ENCODE measurements at places on chromosomes 7 and 10.
A peak's percentile ranks its signal among the peaks of the same experiment; 100 is the strongest.

GRCh38 chr10:118264838-118265470, 77.2 kb downstream of the FAM204A start:
- no peak for DNase-seq

DNA sequence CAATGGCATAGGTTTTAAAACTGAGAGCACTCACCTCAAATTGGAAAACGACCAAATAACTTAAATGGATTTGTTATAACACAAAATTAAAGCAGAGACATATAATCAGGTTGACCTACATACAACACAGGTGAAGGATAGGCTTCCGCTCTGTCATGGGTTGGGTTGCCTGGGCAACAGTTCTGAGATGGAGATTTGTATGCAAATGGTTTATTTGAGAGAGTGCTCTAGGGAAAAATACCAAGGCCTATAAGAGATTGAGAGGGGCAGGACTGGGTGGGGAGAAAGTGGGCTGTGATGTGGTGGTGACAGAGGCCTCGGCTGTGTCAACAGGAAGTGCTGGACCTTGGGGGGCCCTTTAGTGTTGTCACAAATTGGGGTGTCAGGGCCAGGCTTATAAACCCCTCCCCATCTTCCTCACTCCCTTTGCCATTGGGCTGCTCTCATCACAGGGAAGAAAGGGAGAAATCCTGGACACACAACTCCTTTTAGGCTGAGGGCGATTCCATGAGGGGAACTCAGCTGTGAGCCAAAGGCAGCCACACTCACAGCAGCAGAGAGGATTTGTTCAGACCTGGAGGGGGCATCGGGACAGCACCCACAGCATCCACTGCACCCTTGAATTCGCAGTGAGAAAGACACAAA, 105.4 kb upstream of the LYZL1 start:
- DNase-seq: no peak

DNA sequence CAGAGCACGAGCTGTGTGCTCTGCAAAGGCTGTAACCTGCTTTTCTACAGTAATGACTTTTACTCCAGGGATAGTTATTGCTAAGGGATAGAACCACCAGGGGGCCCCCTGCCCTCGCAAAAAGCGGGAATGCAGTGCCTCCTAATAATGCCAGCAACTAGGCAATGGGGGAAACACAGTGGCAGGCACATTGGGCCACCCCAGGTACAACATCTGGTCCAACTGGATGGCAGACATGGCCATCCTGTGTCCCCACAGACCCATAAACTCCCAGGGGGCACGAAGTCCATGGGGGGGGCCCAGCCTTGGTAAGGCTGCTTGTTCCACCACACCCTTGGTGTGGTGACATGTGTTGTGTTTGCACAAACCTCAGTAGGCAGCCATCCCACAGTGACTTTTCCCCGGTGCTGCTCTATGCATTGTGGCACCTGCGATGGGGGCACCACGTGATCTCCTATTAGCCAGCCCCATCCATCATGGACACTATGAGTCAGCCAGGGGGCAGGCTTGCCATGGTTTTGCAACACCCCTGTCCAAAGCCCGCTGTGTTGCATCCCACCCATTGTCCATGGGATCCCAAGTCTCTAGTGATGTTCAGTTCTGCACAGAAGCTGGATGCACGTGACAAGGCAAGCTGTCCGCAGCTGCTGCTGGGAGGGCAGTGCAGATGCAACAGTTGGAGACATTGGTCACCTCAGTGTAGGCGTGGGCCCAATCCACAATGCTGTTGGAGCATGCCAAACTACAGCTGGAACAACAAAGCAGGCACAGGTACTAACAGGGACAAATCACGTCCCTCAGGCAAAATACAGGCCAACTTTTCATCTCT, 84.0 kb downstream of the ANLN start:
- DNase-seq: peak; percentile 27

GRCh38 chr10:75350791-75351190, 50.8 kb downstream of the ZNF503 start:
- DNase-seq: no peak

- DNase-seq: no peak
Observed at GRCh38 chr7:143337216-143337615, 21.3 kb downstream of the CLCN1 start.
